ENCODE measurements at places on chromosomes 7 and 10.

DNA sequence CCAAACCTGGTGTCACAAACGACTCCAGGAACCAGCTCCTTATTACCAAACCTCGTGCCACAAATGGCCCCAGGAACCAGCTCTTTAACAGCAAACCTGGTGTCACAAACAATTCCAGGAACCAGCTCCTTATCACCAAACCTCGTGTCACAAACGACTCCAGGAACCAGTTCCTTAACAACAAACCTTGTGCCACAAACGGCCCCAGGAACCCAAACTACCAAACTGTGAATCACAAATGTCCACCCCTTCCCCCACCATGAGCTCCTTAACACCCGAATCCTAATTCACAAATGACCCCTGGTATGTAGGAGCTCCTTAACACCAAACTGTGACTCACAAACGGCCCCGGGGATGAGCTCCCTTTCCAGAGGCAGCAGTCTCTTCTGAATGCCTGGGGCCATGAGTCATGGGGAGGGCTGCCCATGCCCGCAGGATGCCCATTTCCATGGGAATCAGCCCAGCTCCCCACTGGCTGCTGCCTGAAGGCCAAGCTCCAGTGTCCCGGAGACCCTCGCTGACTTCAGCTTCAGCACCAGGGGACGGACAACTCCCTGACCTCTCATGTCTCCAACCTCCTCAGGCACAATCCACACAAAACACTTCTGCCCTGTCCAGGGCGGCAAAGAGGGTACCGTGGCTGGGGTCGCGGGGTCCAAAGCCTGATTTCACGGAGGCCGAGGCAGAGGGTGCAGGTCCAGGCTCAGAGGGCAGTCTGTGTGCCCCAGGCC is 213.1 kb downstream of the ELFN1 start:
- peak; percentile 53 for DNase-seq

- no peak for DNase-seq
Measured at GRCh38 chr7:100220586-100221230, 959 bp downstream of the PVRIG start.

- DNase-seq, result no peak
Measured at GRCh38 chr10:78523453-78523852, 489.8 kb downstream of the RPS24 start.

DNA sequence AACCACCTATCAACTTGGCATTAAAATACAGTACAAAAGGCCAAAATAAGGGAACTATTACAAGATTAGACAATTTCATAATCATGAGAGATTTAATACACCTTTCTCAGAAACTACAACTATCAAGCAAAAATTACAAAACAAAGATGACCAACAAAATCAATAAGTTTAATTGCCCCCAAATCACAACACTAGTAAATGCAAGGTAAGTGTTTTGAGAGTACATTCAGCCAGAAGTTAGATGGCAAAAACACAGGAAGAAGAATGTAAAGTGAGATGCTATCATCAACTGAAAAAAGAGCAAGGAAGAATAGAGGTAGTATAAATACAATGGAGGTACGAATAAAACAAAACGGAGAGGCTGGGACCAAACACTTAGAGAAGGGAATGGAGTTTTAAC is 3.2 kb downstream of the PNPLA8 start:
- no peak for DNase-seq

- no peak for DNase-seq
Measured at GRCh38 chr7:106140406-106141173, 28.5 kb upstream of the SYPL1 start.

DNA sequence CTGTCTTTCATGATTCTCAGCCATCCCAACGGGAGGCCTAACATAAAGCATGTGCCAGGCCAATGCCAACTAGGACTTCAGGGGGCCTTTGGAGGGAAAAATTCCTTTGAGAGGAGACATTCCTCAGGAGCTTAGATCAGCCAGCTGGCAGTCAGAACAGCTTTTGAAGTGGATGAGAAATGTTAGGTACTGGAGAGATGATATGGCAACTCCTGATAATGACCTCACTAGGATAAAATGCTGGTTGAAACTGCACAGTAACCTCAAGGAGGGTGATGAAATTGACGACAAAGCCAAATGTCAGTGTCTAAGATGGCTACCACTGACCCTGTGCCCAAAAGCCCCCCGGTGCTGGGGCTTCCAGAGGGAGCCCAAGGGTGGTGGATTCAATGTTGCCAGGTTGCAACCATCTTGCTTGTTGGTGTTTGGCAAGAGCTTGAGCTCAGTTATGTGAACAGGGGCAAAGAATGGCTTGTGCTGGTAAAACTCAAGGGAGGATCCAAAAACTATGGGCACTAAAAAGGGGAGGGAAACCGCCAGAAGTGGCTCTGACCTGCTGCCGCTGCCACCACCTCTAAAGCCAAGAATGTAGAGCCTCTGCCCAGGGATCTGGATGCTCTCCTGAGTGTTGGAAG is 121.2 kb downstream of the UBE2H start:
- DNase-seq, result peak; percentile 52

- DNase-seq, result no peak
Measured at GRCh38 chr10:24257588-24257987, 48.6 kb downstream of the KIAA1217 start.

GRCh38 chr7:38675494-38676106 is 44.4 kb upstream of the AMPH start:
- no peak for DNase-seq

GRCh38 chr10:122331615-122332446 is 42.7 kb upstream of the PLEKHA1 start:
- no peak for DNase-seq

- peak; percentile 90 for DNase-seq
Measured at GRCh38 chr10:103598654-103599115, 105.2 kb downstream of the NEURL1 start.

DNA sequence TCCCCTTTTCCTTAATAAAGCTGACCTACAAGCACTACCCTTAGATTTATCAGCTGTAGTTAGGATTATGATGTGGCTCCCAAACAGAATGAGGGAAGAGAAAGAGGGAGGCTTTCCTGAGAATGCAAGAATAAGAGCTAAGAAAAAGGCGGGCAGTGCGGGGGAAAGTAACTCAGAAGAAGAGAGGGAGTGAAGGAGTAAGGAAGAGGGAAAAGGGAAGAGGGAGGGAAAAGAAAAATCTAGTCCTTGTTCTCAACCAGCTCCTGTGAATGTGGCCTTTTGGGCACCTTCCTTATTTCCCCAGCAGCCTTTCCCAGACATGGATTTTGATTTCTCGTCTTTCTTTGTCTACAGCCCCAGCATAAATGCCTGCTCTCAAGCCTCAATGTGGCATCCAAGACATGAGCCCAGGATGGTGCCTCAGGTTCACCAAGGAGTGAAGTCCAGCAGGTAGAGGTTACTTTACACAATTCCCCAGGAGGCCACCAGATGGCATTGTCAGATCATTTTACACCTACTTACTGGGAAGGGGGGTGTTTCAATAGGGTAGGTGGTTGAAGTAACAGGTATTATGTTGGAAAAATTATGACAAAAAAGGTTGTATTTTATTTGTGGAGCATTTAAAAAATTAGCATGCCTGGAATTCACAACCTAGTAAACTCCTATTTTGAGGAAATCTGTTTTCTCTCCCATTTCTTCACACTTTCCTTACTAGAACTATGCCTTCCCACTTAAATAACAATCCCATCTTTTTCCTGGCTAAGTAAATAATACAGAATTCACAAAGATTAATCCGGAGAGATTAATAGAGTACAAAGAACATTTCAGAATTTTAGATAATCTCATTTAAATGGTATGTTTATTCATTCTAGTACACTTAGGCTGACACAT is 106.5 kb downstream of the HTR7 start:
- peak; percentile 78 for DNase-seq

DNA sequence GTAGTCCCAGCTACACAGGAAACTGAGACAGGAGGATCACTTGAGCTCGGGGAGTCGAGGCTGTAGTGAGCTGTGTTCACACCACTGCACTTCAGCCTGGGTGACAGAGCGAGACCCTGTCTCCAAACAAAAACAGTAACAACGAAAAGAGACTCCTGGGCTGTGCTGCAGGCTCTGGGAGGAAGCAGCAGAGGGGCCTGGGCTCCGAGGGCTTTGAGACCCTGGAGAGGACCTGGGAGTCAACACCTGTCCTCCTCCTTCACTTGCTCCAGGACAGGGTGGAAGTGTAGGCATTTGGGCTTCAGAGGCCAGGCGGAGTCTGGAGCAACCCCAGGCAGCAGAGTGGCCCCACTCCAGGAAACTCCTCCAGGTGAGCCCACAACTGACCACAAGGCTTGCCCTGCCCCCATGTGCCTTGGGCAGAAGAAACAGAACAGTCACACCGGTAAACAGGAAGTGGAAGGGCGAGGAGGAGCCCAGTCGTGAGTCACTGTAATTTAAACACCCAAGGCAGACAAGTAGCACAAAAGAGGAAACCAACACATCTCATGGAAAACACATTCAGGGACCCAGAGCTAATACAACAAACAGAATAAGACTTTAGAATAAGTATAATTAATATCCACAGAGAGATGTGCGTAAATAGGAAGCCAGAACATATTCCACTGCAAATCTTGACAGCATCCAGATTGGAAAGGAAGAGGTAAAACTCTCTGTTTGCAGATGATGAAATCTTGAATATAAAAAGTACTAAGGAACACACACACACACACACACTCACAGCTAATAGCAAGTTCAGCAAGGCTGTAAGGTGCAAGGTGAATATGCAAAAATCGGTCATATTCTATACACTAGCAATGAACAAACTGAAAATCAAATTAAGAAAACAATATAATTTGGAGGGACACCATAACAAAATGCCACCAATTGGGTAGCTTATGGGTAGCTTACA is 20.5 kb upstream of the RASGEF1A start:
- no peak for DNase-seq

GRCh38 chr10:130382031-130382430 is 245.8 kb downstream of the GLRX3 start:
- DNase-seq, result no peak

- DNase-seq, result no peak
Measured at GRCh38 chr7:155824227-155824886, 12.1 kb upstream of the SHH start.

DNA sequence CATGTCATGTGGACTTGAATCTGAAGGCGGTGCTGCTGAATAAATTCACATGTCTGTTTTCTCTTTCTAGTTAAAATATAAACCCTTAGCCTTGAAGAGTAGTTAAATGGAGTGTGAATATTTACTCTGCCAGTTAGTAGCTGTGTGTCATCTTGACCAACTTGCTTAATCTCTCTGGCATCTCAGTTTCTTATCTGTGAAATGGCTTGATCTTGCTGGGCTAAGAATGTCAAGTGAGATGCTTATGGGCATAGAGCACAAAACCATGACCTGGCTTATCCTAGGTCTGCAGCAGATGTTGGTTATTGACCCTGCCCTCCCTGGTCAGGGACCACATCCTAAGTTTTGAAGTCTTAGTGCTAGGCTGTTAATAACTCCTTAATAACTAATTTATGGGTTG is 16.6 kb downstream of the ARID5B start:
- no peak for DNase-seq

GRCh38 chr10:124518366-124518765 is 56.7 kb downstream of the LHPP start:
- DNase-seq, result no peak

- no peak for DNase-seq
Measured at GRCh38 chr7:102096012-102096332, 190.7 kb upstream of the SH2B2 start.

DNA sequence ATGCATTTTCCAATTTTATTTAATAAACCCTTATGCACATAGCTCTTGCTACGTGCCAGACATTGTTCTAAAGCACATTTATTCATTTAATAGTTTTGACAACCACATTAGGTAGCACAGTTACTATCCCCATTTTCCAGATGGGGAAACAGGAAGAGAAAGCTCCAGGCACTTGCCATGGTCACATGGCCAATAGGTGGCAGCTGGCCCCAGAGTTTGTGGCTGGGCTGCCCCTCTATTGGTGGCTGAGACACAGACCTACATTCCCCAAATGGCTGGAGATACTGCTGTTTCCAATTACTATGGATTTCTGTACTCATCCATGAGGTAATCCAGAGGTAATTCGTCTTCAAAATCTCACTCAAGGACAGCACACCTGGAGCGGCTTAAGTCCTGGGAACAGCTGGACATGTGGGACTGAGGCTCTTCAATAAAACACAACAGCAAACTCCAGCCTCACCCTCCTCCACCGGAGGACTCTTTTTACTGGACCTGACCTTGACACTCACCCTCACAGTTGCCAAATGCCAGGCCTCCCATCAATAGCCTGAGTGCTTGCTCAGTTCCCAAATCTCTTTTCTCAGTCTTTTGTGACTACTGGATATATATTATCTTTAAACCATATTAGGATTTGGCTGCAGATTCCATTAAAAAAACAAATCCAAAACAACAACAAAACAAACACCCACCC is 106.1 kb downstream of the CLEC2L start:
- no peak for DNase-seq

DNA sequence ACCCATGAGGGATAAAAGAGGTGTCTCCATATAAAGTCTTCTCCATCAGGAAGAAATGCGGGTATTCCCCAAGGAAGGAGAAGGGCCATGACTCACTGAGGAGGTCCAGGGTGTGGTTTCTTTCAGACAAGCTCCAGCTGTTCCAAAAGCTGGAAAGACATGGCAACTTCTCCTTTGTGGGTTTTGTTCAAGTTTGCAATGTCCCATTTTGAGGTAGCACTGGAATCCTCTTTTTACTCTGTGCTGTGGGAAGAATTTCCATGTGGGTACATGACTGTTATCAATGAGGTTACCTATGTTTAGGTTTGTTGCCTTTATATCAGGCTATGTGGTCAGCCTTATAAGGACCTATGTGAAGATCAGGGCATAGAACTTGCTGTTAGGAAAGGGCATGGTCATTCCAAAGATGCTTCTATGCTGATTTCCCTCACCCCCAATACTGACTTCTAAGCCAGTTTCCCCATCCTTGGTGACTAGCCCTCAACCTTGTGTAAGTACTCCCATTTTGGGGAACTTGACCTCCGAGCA is 697.5 kb downstream of the INHBA start:
- DNase-seq, result no peak

DNA sequence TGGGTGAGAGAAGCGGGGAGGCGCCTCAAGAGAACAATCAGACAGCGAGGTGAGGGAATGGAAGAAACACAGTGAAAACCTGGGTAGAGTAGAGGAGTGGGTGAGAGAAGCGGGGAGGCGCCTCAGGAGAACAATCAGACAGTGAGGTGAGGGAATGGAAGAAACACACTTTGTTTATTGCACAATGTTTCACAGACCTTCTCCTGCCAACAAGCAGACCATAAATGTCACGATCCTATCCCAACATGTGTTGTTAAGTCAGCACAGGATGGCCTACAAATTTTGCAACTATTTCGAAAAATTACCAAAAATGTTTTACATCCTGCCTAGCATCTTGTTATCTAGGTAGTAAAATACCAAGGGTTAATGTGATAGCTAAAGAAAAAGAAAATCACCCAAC is 115.3 kb downstream of the JAZF1 start:
- no peak for DNase-seq

All from iPS-NIHi11 (cell line).